Activated CD4-positive, alpha-beta T cell treated with anti-CD3 and anti-CD28 coated beads, Interleukin-2, amount 50 U/mL, for 48 hours (primary cell): ENCODE measurements at places on chromosomes 3 and 15.

DNA sequence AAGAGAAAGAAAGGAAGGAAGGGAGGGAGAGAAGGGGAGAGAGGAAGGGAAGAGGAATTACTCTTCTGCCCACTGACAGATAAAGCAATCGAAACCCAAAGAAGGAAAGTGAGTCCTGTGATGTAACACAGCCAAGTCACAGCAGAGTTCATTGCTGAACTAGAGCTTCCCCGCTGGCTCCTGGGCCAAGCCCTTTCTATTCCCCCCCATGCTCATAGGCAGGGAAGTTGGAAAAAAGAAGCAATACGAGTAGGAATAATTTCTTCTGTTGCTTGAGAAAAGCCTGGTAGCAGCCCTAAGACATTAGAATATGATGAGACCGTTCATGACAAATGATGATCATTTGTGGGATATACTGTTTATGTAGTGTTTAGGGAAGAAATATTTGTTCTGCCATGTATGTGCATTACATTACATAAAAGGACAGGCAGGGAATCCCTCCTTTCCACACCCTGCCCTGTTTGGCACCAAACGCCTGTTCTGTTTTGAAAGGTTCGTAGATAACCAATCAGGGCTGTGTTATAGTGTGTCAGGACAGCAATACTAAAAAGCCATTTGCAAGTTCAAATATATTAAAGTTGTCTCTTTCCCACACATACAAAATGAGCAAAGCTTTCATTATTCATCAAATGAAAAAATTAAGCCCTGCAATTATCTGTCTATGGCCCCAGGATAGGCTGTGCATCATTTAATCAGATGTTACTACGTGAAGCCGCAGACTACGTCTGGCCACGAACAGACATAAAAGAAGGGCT is 111.0 kb upstream of the TRPM1 start:
- no peak for DNase-seq

DNA sequence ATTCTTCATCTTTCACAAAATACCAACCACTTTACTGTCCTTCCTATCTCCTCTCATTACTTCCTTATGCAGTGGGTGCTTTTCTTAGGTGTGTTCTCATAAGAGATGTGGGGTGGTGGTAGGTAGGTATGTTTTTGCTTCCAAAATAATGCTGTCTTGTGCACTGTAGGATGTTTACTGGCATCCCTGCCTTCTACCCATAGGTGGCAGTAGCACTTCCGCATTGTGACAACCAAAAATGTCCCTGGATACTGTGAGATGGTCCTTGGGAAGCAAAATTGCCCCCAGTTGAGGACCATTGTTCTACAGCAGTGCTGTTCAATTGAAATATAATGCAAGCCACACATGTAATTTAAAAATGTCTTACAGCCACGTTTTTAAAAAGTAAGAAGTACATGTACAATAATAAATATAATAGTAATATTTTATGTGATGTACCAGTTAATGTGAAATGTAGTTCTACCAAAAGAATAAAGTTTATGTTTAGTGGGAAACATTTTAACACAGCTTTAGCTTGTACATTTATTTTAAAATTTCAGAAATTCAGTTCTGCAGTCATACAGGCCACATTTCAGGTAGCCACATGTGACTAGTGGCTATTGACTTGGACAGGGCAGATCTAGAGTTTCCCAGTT is 75.2 kb downstream of the NEO1 start:
- peak; percentile 27 for DNase-seq

DNA sequence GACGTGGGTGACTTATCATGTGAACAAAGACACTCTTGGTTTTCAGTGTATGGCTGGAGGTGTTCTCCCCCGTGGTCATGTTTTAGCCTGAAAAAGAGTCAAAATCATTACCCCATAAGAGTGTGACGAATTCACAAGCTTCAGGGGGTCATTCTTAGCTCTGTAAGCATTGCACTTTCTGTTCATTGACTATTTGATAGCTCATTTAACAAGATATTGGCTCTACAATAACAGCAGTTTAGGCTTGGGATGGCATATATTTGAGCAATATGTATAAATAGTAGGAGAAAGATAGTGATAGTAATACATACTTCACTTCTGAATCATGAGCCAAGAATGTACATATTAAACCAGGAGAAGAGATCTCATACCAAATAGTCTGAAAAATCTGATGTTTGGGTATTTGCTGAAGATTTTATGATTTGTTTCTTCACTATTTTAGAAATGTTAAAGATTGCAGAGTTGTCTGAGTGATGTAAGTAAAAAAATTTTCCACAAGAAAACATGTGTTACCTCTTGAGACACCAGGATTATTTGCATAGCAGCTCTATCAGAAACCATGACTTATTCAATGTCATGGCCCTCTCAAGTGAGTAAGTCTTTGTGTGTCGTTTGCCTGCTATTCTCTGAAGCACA is 996.0 kb downstream of the OTOL1 start:
- DNase-seq, result no peak

- no peak for DNase-seq
Measured at GRCh38 chr15:81239190-81239589, 42.5 kb downstream of the IL16 start.

DNA sequence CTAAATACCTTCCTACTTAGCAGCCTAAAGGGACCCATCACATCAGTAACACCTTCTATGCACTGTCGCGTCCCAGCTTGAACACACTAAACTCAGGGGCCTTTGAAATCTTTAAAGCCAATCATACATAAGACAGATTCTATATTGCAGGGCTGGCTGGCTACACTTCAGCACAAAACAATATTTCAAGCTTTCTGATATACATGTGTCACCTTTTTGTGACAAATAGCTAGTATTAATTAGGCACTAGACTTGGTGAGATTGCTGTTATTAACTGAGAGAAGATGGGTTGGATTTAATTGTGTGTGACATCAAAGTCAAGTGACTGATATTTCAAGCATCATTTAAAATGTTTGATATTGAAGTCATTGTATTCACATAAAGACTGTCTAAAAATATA is 148.4 kb downstream of the ZIC4 start:
- DNase-seq, result no peak

GRCh38 chr3:59411694-59412093 is 361.9 kb upstream of the CFAP20DC start:
- no peak for DNase-seq

DNA sequence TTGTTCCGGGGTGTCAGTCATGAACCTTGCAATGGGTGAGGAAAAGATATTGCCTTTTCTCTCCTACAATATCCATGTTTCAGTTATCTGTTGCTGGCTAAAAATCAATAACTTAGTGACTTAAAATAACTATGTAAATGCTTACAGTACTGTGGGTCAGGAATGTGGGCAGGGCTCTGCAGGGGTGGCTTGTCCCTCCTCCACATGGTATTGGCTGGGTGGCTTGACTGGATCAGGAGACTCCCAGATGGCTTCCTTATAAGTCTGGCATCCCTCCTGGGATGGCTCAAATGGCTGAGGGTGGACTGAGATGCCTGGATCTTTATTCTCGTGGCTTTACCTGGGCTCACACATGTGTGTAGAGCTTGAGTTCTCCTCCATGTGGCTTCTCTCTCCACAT is 47.5 kb downstream of the GTPBP8 start:
- DNase-seq, result no peak

- DNase-seq, result no peak
Measured at GRCh38 chr3:72080095-72080494, 295.1 kb upstream of the PROK2 start.

DNA sequence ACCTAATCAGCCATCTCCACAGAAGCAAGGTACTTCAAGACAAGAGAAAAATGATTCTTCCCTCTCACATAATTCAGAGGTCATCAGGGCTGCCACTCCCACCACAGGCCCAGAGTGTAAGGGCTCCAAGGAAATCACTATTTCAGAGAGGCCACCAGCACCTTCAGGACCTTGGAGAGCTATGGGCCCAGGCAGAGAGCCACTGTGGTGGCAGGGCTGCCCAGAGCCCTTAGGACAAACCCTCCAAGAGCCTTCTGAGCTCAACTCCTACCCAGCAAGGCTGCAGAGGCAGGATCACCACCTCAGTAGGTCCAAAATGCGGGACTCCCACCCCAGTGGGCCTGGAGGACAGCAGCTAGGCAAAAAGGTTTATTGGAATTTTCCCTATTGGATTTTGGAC is 17.9 kb upstream of the FAN1 start:
- DNase-seq, result no peak

DNA sequence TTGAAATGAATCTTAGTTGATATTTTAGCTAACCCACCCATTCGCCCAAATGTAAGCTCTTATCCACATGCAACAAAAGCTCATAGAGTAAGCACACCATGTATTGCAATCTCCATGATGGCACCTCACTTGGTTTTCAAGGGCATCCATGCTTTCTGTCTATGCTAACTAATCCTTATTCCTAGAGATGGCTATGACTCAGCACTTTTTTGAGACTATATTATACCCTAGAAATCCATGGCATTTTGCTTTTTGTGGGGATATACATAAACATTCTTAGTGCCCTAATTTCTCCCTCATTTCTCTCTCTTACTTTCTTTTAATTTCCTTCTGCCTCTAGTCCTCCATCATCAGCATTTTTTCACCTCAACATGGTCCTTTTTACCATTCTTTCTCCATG is 168.5 kb upstream of the STT3B start:
- DNase-seq, result no peak

GRCh38 chr3:28243424-28244106 is 2.1 kb downstream of the CMC1 start:
- no peak for DNase-seq
